CD4-positive, alpha-beta T cell treated with Interleukin-1 beta for 1 hour (primary cell): ENCODE measurements at places on chromosomes 5 and 9.

GRCh38 chr5:143114481-143114880 is 289.0 kb downstream of the NR3C1 start:
- DNase-seq: no peak

DNA sequence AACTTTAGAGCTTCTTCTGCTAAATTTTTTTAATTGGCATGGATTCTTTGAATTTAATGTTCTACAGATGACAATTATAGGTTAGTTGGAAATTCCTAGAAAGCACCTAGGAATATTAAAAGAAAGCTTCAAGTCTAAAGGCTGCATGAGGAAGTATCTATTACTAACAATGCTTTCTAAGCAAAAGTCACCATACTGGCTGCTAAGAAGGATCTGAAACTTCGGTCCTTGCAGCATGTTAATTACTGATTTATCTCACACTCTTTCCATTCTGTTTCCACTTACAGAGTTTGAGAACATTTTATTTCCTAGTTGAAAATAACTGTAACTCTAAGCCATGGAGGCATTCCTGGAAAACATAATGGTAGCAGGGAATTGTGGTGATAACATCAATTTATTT is 8.4 kb downstream of the SEMA6A start:
- no peak for DNase-seq

- DNase-seq: no peak
Measured at GRCh38 chr5:10733426-10733825, 27.6 kb downstream of the DAP start.

GRCh38 chr5:131589510-131590348 is 45.3 kb downstream of the RAPGEF6 start:
- DNase-seq: peak; percentile 18

- peak; percentile 20 for DNase-seq
Measured at GRCh38 chr5:151772846-151773561, 1.2 kb downstream of the G3BP1 start.

- no peak for DNase-seq
Measured at GRCh38 chr9:115689331-115689730, 464.3 kb upstream of the PAPPA start.

DNA sequence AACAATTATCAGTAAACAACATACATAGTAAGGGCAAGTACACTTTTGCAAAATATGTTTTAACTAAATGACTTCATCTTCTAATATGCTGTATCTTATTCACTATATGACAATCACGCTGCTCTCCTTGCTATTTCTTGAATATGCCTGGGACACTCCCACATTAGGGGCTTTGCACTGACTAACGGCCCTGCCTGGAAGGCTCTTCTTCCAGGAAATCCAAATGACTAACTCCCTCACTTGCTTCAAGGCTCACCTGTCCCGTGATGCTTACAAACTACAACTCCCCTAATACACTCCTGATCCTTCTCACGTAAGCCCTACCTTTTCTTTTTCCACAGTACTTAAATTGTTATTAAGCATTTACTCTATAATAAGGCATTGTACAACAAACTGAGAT is 10.6 kb downstream of the ERP44 start:
- no peak for DNase-seq

DNA sequence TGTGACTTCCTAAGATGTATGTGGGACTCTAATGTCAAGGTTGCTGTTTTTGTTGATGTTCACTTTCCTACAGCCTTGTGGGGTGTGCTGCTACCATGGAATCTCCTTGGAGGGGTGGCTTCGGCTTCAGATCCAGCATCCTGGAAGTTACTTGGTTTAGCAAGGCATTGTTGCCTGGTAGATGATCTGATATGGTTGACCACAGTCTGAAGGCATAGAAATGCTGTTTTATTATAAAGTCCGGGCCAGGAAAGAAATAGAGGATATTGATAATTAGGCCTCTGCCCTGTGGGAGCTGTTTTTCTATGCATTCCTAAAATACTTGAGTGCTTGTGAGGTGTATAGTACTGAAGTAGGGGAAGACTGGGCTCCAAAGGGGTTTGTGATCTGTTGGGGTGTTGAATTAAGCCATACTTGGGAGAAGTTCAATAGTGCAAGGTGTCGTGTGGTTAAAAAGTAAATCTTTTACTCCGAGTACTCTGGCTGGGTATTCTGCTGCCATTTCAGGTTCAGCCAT is 27.3 kb upstream of the CREBRF start:
- no peak for DNase-seq

GRCh38 chr5:149789835-149790234 is 59.7 kb downstream of the PPARGC1B start:
- no peak for DNase-seq

DNA sequence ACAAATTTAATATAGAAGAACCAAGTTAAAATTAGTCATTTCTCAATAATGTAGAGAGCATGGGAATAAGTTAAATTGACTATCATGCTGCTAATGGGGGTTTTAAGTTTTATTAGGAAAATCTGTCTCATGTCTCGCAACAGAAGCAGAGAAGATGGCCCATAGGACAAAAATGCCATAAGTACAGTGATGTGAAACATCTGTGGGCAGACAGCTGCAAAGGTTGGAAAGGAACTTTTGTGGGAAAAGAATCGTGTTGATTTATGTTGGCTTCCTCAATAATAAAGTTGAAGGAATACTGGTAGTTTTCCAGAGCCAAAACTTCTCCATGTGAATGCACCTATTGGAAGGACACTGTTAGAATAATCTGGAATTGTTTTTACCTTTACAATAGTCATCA is 44.8 kb downstream of the VCAN start:
- no peak for DNase-seq

DNA sequence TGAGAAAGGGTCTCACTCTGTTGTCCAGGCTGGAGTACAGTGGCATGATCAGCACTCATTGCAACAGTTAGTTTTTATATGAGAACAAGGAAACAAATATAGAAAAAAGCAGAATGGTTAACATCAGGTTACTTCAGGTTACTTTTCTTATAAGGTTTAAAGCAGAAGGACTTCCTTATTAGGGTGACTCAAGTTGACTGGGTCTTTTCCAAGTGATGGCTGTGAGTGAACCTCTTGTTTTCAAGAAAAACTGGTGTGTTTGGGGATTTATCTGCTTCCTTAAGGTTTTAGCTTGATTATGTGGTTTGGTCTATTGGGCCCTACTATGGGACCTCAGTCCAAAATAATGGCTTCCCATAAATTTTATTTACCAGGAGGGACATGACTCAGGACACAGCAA is 99.2 kb downstream of the ARRDC3 start:
- DNase-seq: no peak

GRCh38 chr5:127019928-127020327 is 10.4 kb downstream of the MARCHF3 start:
- DNase-seq: no peak
